ENCODE measurements at places on chromosomes 11 and 22.

DNA sequence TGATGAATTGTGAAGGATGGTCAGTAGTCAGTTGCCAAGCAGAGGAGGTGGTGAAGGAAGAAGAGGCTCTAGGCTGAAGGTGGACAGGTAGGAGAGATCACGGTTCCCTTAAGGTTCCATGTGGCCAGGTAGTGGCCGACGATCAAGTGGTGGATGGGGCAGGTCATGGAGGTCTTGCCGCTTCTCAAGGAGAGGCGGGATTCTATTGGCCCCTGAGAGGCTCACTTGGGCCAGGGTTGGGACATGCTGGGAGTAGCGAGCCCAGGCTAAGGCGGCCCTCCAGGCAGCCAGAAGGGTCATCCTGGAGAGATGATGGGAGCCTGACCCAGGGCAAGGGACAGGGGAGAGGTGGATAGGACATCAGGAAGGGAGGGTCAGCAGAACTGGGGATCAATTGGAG is 20.9 kb upstream of the TMPRSS4 start:
- no peak for DNase-seq

GRCh38 chr22:20033045-20033706 is 12.3 kb downstream of the TANGO2 start:
- no peak for DNase-seq

DNA sequence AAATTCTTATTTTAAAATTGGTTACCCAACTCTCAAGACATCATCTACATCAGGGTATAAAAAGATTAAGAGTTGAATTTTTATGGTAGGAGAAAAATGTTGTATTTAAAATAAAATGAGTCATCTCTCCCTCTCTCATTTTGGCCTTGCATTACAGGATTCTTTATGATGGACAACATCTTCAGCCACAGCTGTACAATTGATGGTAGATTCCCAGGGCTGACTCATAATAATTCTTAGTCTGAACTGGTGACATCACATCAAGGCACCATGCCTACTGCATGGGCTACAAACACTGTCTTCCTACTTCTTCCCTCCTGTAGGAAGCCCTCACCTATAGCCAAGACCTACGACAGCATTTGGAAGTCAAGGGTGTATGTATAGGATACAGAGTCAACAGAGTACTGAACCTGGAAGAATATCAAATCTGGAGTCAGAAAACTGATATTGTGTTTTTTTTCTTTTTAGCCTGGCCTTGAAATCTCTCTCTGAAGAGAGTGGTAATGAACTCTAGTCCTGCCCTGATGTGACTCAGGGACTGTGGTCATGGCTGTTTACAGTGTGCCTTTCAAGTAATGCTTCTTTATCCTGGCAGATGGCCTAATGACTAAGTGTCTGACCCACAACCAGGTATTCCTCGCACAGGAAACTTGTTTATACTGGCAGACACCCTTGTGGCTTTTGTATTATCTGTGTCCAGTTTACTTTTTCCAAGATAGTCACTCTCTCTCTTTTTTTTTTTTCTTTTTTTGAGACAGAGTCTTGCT is 32.5 kb downstream of the MRGPRX2 start:
- DNase-seq = no peak

DNA sequence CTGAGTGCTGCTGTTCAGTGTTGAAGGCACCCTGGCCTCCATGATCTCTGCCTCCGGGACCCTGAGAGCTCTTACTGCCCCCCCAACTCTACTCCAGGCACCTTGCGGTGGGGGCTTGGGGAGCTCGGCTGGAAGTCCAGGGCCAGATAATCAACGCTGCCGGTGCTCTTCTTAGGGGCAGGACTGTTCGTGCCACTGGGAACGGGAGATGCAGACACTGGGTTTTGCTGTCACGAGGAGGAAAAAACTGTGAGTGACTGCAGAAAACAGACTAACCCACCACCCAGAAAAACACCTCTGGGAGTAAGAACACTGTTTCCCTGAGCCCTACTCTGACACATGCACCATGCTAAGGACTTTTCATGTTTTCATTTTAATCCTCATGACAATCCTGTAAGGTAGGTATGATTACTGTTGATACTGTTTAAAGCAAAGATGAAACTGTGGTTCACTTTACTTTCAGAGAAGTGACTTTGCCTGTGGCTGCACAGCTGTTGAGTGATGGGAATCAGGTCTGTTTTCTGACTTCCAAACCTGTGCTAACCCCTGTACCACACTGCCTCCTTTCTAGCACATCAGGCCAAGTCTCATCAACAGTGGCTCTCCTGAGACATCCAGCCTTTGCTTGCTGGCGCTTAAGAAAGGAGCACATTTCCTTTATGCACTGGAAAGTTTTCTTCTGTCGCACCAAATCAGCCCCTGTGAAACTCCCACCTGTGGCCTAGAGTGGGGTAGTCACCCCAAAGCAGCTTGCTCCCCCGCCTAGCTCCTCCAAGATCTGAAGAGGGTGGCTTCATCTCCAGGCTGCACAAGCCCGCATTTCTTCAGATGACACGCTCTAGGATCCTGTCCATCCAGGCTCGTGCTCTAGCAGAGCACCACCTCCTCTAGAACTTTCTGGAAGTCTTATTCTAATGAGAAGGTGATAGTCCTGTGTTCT is 31.8 kb downstream of the USP35 start:
- DNase-seq = peak; percentile 15

DNA sequence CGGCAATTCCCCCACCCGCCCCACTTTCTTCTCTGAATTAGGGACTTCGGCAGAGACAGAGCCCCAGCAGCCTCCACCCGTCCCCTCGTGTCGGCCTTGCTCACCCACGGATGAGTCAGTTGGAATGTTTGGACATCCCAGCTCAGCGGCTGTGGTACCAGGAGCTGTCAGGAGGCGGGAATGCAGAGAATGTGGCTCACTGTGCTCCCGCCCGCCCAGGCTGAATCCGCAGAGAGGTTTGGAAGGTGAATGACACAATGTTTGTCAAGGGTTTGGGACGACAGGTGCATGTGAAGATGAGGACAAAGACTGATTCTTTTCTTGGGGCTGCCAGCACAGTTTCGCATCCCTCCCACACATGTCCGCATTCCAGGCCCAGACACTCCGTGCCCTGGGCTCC is 39.6 kb downstream of the LIF start:
- DNase-seq = peak; percentile 69

DNA sequence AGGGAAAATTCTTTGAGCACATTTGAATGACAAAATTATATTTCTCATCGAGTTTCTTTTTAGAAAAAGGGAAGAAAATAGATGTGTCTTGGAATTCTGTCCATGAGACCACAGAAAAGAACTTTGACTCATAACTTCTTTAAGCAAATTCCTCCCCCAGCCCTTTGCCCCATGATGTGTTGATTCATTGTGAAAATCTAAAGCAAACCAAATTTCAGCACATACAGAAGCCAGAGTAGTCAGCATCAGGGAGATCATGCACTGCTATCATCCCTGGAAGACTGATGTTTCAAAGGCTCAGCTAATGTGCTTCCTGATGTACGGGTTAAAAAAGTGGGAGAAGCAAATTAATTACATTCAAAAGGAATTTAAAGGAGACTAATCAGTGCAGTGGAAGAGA is 159.7 kb downstream of the FAT3 start:
- DNase-seq = no peak

DNA sequence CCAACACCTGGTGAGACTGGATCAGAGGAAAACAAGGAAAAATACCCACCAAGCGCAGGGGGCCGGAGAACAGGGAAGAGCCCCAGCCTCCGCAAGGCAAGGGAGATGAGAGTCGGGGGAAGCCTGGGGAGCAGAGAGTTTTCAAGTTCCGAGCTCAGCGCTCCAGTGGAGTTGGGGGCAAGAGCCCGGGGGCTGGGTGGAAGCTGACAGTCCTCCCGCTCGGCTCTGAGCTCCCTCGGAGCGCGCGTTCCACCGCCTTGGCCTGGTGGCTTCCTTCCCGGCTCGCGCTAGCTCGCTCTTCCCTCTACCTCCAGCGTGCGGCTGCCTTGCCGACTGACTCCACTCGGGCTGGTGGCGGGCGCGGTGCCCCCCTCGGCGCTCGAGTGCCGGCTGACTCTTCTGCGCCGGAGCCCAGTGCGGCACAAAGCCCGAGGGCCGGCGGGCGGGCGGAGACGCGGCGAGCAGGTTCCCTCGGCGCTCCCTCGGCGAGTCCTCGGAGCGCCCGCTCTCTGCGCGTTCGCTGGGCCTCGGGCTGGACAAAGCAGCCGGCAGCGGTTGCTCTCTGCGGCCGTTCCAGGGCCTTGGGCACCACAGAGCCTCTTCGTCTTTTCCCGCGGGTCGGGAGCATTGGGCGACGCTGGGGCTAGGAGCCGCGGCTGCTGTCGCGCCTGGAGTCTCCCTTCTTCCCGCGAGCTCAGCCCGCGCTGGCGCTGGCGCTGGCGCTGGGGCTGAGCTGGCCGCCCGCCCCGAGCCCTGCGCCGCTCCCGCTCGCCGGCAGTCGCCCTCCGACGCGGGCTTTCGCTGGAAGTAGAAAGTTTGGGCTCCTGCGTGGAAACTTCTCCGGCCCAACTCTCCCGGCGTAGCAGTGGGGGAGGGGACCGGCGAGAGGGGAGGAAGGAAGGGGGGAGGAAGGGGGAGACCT is 1.0 kb downstream of the PAX6 start:
- peak; percentile 74 for DNase-seq

DNA sequence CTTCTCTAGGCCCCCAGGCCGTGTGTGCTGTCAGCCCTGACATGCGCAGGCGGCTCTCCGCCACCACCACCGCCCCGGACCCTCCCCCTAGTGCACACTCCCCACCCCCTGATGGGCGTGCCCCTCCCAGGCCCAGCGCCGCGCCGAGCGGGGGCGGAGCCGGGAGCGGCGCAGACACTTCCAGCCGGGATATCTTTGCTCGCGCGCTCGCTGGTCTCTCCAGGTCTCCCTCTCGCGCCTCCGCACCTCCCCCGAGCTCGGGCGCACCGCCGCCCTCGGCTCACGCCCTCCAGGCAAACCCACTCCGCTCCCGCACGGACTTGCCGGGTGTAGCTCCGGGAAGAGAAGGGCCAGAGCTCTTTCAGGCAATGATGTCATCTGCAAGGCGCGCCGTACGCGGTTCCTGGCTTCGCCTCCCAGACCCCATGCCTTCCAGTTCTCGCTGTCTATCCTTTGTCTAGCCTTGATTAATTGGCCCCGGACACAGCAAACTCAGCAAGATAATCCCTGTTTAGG is at the start of gene SCN3B:
SCN3B (minus strand) TSS at position 59 of the 516 bp plus-strand sequence. CDS start 823 bp downstream, outside the sequence.
- peak; percentile 87 for DNase-seq

GRCh38 chr11:9315078-9315688 is 790 bp upstream of the TMEM41B start:
- peak; percentile 66 for DNase-seq

- DNase-seq = no peak
Observed at GRCh38 chr11:108616549-108616948, 23.0 kb upstream of the EXPH5 start.

DNA sequence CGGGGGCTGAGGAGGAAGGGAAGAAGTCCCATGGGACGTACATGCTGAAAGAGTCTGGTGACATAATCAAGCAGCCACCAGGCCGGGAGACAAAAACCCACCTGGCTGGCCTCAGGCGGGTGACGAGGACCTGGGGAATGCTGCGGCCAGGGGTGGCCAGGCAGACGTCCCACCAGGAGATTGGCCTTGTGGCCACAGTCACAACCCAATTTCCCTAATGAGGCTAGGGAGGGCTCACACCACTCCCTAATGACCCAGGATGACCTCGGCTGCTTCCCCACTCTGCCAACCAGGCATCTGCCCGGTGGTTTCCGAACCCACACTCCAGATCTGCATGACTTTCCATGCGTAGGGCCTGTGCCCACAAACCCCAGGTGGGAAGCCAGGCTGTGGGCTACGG is 66.9 kb downstream of the SCUBE1 start:
- no peak for DNase-seq

- DNase-seq = no peak
Observed at GRCh38 chr11:2561696-2562581, 117.1 kb downstream of the KCNQ1 start.

DNA sequence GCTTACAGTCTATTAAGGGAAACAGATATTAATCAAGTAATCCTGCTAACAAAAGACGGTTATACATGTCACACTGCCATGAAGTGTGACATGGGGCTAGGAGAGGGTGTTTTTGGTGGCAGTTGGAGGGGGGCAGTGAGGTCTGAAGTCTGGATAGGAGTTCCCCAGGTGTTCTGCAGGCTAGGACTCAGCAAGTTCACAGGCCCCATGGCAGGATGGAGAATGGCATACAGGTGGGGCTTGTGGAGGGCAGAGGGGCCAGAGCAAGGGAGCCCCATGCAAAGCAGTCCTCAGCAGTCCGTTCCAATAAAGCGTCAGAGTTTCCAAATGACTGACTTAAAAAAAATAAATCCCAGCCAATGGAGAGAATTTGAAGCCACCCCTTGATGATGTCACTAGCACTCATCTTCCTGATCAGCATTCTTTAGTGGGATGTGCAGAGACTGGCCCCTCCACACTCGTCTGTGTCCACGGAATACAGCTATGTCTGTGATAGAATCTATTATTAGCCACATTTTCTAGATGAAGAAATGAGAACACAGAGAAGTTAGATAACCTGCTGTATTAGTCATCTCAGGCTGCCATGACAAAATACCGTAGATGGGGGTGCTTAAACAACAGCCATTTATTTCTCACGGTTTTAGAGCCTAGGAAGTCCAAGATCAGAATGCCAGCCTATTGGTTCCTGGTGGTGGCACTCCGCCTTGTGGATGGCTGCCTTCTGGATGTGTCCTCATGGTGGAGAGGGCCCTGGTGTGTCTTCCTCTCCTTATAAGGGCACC is 32.6 kb downstream of the PRDM11 start:
- DNase-seq = no peak

DNA sequence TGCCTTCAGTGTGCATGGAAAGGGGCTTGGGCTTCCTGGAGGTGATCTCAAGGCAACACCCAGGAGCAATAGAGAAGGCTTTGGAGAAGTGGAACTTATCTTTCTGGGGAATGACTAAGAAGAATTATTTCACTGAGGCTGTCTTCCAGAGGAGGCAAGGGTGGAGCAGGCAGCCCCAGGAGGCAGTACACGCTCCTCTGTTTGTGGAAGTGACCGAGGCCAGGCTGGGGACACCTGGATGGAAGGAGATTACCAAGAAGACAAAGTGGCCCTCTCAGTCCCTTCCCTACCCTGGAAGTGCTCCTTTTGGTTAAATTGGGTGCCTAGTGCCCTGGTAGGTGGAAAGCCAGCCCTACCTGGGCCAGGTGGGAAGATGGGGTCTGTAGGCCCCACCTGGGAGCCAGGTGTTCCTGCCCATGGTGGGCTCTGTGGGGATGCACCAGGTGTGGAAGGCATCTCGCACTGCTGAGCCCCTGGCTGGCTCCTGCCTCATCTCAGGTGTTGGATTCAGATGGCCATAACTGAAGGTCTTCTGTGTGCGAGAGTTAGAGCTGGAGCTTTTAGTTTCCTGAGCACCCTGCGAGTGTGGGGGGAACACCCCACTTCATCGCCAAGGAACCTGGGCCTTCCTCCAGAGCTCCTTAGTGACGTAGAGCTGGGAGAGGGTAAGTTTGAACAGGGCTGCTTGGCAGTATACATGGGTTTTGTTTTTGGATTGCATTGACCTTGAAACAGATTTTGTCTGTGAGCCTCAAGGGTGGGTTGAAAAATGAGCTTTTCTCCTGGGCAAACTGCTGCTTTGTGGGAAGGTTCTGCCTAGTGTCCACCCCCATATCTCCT is 46.1 kb downstream of the MICAL2 start:
- DNase-seq = no peak

GRCh38 chr11:71302534-71302909 is 50.1 kb upstream of the SHANK2 start:
- DNase-seq = no peak
